ENCODE measurements at places on chromosomes 3 and 15.

DNA sequence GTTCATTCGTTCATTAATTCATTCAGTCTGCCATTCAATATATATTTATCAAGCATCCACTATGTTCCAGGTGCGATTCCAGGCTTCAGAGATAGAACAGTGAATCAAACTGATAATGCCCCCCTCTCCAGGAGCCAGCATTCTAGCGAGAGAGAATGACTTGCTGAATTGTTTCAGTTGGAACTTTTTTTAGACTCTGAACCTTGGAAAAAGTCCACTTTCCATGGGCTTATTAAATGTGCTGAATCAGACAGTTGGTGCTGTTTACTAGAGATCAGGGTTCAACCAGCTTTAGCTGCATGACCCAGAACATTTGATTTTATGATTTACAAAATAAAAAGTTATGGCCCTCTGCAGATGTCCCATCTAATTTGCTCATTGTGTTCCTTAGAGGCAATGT lies 213.2 kb downstream of the THSD4 start:
- DNase-seq, result no peak

GRCh38 chr3:132461544-132461943 lies 44.2 kb downstream of the DNAJC13 start:
- no peak for DNase-seq

- DNase-seq, result no peak
Observed at GRCh38 chr15:39181056-39181747, 399.7 kb upstream of the THBS1 start.

GRCh38 chr15:22888120-22888859 lies 49.8 kb downstream of the NIPA2 start:
- DNase-seq, result no peak

GRCh38 chr15:92079047-92079446 lies 225.5 kb downstream of the SLCO3A1 start:
- DNase-seq, result no peak

- no peak for DNase-seq
Observed at GRCh38 chr3:197564097-197564843, 8.5 kb upstream of the BDH1 start.

- no peak for DNase-seq
Observed at GRCh38 chr3:79361748-79362378, 405.9 kb downstream of the ROBO1 start.

GRCh38 chr3:154730186-154730585 lies 300.2 kb upstream of the GPR149 start:
- no peak for DNase-seq

GRCh38 chr3:27511724-27512422 lies 27.7 kb upstream of the SLC4A7 start:
- no peak for DNase-seq

- no peak for DNase-seq
Observed at GRCh38 chr3:129312671-129313414, 34.2 kb downstream of the HMCES start.

- DNase-seq, result no peak
Observed at GRCh38 chr3:131712662-131713061, 209.9 kb upstream of the MRPL3 start.

DNA sequence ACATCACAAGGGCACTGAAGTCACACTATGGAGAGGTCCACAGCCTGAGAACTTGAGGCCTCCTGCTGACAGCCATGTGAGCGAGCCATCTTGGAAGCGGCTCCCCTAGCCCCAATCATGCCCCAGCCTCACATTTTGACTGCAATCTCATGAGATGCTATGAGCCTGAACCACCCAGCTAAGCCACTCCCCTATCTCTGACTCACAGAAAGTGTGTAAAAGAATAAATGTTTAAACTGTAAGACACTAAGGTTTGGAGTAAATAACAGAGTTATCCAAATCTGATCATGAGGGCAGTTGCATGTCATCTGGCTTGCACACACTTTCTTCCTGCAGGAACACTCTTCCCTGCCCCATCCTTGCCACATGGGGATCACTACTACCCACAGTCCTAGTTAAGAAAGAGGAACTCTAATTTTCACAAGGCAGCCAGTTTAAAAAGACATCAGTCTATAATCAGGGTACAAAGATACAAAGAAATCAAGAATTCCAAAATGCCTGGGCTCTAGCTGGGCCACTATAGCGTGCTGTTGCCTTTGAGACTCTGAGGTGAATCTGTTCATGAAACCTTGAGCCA lies 494.2 kb downstream of the FOXP1 start:
- DNase-seq, result no peak

DNA sequence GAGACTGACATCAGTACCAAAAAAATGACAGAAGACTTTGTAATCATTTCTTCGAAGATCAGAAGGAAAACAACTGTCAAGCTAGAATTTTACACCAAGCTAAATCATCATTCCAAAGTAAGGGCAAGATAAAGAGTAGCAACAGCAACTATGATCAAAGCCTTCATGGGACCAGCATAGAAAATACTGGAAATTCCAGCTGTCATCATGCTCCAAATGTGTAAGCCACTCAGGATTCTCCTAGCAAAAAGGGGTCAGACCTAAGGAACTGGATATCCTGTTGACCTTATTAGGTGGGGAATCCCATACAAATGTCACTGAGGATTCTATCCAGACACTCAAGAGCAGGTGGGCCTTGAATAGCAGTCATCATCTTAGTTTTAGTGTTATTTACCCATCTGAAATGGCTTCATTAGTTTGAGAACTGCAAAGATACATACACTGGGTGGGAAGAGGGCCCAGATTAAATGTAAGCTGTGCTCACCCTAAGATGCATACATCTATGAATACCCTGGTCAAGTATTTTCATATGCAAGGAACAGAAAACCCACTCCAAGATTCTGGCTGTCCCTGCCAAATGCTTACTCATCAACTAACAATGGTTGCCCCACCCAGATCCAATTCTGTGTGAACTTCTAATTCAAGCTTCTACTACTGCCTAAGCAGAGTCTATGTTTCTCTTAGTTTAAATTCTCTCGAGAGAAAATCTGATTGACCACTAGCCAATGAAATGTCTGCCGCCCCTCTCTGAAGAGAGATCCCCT lies 33.5 kb downstream of the CLDN18 start:
- no peak for DNase-seq

DNA sequence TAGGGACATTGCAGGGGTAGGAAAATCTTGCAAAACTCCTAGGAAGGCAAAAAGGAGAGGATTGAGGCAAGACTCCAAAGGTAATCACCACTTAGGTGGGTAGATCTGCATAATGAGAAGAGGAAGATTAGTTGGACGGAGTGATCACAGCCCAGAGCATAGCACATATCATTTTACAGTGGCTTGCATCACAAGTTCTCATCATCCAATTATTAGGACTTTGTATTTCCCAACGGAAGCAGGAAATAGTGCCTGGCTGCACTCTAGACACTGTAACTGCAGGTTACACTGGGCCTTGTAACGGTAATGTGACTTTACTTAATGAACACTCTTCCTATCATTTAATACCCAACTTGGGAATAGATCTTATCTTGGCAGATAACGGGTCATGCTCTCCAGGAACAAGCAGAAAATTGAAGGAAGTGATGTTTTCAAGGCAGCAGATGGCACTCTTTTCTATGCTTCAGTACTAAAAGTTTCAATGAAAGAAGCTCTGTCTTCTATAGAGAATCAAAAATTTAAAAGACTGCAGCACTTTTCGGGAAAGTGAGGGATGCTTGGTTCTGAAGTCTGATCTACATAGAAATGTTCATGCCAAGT lies 101.9 kb upstream of the KCNMB2 start:
- no peak for DNase-seq

- DNase-seq, result no peak
Observed at GRCh38 chr3:5799398-5799797, 611.9 kb downstream of the EDEM1 start.

- DNase-seq, result no peak
Observed at GRCh38 chr15:76572983-76573314, 236.4 kb downstream of the ISL2 start.

GRCh38 chr3:52194485-52195290 lies 3.3 kb upstream of the ALAS1 start:
- no peak for DNase-seq

GRCh38 chr3:13288732-13289718 lies 131.1 kb downstream of the NUP210 start:
- no peak for DNase-seq

GRCh38 chr15:68300115-68300940 lies 22.8 kb downstream of the FEM1B start:
- no peak for DNase-seq

- DNase-seq, result no peak
Observed at GRCh38 chr15:31840849-31841476, 189.4 kb upstream of the CHRNA7 start.

GRCh38 chr3:150519026-150519425 lies 27.3 kb downstream of the SERP1 start:
- no peak for DNase-seq

- DNase-seq, result no peak
Observed at GRCh38 chr15:55999658-56000057, 6.2 kb upstream of the NEDD4 start.

GRCh38 chr15:52527911-52528563 lies 643 bp downstream of the MYO5A start:
- DNase-seq, result peak; percentile 33

GRCh38 chr3:197445896-197446699 lies 109.7 kb downstream of the BDH1 start:
- DNase-seq, result no peak

GRCh38 chr15:31347981-31348803 lies 21.6 kb downstream of the KLF13 start:
- no peak for DNase-seq

GRCh38 chr15:32042269-32042972 lies 12.1 kb downstream of the CHRNA7 start:
- DNase-seq, result no peak
